Activated effector memory CD4-positive, alpha-beta T cell treated with anti-CD3 and anti-CD28 coated beads, Interleukin-2, amount 50 U/mL, for 16 hours (primary cell): ENCODE measurements at places on chromosomes 7 and 10.

DNA sequence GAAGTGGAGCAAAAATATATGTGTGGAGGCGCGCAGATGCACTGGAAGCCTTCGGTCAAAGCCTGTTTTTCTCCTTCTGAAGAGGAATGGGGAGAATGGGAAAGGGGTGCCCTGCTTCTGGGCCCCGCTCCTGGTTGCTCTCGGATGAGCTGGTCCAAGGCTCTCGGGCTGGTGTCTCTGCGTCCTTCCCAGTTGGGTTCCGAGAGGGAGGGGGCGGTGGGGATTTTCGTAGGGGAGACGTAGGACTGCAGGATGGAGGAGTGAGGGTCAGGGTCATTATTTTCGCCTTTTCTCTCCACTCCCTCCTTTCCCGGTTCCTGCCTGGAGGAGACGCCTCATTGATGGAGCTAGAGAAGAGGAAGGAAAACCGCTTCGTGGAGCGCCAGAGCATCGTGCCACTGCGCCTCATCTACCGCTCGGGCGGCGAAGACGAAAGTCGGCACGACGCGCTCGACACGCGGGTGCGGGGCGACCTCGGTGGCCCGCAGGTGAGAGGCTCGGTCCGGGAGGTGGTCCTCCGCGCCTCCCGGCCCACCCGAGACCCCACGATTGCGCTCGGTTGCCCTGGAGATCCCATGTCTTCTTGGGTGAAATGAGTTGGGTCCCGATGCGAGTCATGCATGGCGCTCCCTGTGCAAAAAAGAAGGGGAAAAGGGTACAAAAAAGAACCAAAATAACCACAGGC is 790 bp downstream of the ADAM22 start:
- DNase-seq, result peak; percentile 67

DNA sequence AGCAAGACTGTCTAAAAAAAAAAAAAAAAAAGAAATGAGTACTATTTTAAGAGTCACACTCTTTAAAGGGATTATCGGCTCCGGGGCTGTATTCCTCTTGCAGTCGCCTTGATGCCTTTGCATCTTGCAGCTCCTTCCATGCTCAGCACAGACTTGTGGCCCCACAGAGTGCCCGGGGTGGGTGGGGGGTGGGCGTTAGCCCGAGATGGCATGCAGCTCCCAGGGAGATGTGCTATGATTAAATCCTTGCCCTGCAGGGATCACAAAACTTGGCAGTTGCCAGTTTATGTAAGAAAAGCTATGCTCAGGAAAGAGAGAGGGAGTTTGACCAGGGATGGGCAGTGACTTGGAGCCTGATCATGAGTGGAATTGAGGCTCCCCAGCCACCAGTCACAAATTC is 81.9 kb downstream of the CCDC3 start:
- no peak for DNase-seq

DNA sequence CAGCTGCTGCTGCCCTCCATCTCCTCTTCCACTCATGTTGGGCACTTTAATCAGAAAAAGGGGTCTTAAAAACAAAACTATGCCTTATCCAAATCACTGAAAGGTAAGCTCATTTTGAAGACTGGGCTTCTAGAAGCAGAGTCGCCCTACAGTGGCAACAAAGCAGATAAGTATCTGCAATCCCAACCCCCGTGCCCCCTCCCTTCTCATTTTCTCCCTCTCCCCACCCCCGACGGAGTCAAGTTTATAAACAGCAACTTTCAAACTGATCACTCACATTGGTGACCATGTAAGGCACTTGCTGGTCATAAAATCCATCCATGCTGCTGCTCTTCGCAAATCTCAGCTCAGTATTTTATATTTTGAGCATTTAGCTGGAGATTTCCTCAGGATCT is 738 bp downstream of the ETV1 start:
- no peak for DNase-seq

DNA sequence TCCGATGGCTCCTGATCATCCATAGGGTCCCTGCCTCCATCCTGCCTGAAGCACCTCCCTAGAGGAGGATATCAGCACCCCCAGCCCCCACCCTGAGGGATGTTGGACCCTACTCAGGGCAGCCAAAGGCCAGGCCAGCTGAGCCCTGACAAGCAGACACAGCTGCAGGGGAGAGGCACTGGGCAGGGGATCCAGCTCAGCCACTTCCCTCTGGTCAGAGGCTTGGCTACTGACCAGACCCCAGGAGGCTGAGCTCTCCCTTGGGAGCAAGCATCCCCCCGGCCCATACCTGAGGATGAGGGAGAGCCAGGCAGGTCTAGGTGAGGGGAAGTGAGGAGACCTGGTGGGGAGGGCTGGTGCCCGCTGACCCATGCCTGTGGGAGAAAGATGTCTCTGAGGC is 6.6 kb downstream of the LDB3 start:
- no peak for DNase-seq

GRCh38 chr10:72322280-72323058 is 32.2 kb downstream of the DNAJB12 start:
- DNase-seq, result peak; percentile 85

DNA sequence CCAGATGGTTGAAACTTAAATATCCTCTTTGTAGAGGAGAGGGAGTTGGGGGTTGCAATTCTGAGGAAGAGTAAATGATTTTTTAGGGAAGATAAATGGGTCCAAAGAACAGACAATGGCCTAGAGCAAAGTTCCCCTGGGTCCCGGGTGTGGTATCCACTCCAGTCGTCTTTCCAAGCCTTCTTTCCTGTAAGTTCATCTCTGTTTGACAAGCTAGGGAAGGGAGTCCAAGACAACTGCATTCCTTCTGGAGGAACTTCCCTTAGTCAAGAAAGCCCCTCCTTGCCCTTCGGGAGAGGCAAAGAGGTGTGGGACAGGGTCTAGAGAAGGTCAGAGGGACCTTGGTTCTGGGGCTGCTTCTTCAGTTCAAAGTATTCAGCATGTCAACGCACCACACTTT is 33.4 kb downstream of the C10orf71 start:
- no peak for DNase-seq

GRCh38 chr7:158107806-158108205 is 479.8 kb downstream of the PTPRN2 start:
- DNase-seq, result no peak

DNA sequence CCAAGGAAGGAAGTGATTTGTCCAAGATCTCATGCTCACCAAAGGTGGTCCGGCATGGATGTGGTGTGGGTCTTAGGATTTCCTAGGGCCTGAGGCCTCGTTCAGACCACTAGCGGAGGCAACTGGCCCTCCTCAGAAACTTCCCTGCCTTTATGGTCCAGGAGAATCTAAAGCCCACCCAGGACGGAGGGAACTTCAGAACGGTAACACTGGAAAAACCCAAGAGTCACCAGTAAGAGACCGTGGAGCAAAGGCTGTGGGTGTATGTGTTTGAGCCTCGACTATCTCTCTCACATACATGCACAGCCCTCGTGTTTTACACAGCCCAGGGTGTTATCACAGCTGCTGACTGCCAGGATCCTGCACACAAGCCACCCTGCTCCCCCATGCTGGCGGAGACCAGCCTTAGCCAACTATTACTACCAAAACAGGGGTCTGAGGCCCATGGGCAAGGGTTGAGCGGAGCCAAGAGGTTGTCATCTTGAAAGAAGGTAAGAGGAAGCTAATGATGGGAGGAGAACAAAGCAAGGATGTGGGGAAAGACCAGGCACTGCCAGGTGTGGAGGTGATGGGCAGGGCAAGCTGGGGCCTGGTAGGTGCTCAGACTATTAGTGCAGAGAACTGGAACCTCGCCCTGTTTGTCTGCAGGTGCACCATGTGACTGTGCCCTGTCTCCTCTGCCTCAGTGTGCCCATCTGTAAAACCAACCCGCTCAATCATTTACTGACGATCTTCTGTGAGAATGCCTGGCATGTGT is 170.2 kb upstream of the ZMIZ1 start:
- peak; percentile 10 for DNase-seq

- no peak for DNase-seq
Measured at GRCh38 chr10:43785252-43785651, 136.6 kb upstream of the ZNF32 start.

DNA sequence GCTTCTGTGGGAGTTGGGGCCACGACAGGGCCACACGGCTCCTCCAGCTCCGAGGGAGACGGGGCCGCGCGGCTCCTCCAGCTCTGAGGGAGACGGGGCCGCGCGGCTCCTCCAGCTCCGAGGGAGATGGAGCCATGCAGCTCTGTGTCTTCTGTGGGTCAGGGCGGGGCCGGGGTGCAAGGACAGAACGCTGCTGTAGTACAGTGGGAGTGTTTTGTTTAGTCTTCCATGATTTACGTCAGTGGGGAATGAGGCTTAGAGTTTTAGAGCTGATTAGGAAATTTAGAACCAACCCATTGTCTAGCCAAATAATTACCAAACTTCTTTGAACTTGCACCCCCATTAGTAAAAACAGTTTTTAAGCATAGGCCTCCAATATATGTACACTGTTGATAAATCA is 32.9 kb upstream of the PRKAR1B start:
- peak; percentile 33 for DNase-seq

DNA sequence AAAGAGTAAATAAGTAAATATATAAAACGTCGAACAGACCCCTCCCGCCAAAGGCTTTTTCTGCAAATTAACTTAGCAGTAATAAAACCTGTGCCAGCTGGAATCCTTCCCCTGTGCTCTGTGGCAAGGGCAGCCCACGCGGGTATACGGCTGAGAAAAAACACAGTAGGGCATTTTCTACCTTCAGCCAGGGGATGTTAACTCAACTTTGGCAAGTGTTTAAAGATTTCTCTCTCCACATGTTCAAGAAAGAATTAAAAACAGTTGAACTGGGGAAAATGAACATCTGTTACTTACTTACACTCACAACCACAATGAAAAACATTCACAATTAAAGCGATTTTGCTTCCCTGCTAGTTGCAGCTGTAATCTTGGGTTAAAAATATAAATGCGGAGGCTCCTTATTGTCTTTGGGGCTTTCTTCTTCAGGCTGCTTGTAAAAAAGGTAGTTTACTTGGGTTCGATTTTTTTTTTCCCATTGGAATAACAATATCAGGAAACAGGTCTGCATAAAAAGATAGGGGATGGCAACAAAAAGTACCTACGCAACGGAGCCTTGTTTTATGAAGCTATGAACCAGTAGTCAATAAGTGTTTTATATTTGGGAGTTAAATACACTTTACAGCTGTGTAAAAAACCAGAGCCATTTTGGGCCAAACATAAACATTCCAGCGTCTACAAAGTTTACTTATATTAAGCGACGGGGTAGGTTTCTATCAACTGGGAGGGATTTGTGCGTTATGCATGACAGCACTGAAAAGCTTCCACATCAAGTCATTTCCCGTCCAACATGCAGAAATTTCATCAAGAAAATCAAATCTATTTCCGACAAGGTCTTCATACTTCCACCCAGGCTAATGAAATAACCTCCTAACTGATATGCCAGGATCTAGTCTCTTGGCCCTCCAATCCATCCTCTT is 132.7 kb downstream of the TAX1BP1 start:
- no peak for DNase-seq

- DNase-seq, result no peak
Measured at GRCh38 chr7:2146676-2147472, 85.9 kb downstream of the MAD1L1 start.

DNA sequence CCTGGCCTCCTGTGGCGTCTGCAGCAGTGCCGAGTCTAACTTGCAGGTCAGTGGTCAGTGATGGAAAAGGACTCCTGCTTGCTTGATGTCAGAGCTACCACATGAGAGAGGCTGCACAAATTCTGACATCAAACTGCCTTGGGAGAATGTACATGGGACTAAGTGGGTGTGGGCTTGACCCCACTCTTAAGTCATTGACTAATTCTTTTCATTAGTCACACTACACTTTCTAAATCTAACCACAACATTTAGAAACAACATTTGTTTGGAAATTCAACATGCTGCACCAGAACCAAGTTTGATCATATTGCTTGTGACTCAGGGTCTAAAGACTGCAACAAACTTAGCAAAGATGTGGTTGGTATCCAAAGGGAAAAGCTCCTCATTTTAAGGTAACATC is 24.4 kb upstream of the CDC14C start:
- no peak for DNase-seq

DNA sequence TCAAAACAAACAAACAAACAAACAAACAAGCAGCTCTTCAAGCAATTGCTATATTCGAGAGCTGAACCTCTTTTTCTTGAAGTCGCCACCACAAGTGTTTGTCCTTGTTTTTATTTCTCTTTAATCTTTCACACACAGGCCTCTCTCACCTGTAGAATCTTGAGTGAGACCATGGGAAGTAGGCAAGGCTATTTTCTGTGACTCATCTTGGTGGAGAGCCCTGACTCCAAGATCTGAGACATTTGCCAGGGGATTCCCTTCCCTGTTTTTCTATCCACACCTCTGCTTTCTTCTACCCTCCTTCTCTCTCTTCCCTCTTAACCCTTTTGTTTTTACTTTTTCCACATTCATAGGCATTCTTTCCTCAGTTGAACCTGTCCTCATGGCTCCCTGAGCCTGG is 8.0 kb upstream of the TAS2R60 start:
- DNase-seq, result no peak

GRCh38 chr7:101832685-101833375 is 15.4 kb downstream of the CUX1 start:
- DNase-seq, result no peak

- DNase-seq, result no peak
Measured at GRCh38 chr10:15313843-15314242, 57.2 kb downstream of the FAM171A1 start.

- DNase-seq, result no peak
Measured at GRCh38 chr7:39754326-39755120, 131.2 kb downstream of the RALA start.

- no peak for DNase-seq
Measured at GRCh38 chr7:85702348-85702747, 515.5 kb upstream of the SEMA3D start.

- DNase-seq, result no peak
Measured at GRCh38 chr7:28191751-28192150, 11.2 kb upstream of the JAZF1 start.

- no peak for DNase-seq
Measured at GRCh38 chr10:91200314-91201212, 19.9 kb upstream of the PCGF5 start.

GRCh38 chr10:76729346-76729745 is 908.3 kb downstream of the KCNMA1 start:
- no peak for DNase-seq

DNA sequence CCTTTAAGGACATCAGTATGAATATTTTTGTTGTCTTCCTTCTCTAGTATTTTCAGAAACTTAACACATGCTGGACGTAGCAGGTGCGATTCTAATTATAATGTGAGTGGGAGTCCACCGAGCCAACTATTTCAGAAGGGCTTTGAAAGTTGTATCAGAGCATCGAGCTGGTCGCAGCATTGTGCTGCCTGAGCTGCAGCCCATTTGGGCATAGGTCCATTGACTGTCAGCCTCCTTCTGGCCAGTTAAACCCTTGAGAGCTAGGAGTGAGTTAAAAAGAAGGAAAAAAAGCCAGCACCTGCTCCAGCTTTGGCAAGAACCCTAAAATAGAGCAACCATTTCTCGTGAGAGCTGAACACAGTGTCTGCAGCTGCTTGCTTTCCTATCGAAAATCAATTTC is 47.8 kb downstream of the SLC35G1 start:
- no peak for DNase-seq
